ENCODE measurements at places on chromosomes 6 and 20.
A peak's percentile ranks its signal among the peaks of the same experiment; 100 is the strongest.

- no peak for DNase-seq
Observed at GRCh38 chr20:4261333-4262284, 246.3 kb upstream of the RNF24 start.

DNA sequence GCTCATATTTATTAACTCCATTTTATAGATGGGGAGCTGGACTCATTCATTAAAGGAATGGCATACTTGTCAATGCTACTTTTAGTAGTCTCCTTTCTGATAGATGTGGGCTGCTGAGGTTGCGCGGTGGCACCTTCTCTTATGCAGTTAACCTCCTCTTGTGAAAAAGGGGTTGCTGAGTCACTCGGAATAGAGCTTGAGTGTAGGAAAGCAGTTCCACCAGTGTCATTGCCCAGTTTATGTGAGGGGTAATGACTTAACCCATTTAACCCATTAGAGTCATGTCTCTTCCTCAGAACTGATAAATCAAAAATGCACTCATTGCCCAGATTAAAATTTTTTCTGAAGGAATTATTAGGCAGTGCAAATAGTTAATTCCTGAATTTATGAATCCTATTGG lies 6.3 kb downstream of the MAPK14 start:
- peak; percentile 8 for DNase-seq

GRCh38 chr20:43959920-43960227 lies 45.2 kb downstream of the TOX2 start:
- DNase-seq, result no peak

- DNase-seq, result no peak
Observed at GRCh38 chr6:90375681-90376439, 79.2 kb upstream of the BACH2 start.

- no peak for DNase-seq
Observed at GRCh38 chr6:94902974-94903628, 674.2 kb upstream of the MANEA start.

- DNase-seq, result peak; percentile 26
Observed at GRCh38 chr20:36573798-36574365, 485 bp downstream of the TGIF2 start.

DNA sequence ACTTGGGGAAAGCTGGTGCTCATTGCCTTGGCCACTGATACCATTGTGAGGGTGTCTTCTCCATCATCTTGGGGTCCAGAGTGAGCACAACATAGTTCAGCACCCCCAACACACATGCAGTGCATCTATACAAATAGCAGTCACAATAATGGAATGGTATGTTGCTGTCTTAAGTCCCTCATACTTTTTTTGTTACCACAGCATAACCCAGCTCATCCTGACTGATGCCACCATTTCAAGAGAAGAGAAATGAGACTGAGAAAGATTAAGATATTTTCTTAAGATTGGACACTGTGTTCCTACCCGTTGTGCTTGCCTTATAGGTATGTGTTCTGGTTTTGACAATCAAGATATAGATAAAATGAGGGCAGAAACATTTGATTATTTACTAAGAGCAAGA lies 15.6 kb downstream of the CST4 start:
- no peak for DNase-seq

- DNase-seq, result no peak
Observed at GRCh38 chr6:87793315-87793714, 91.3 kb upstream of the AKIRIN2 start.

DNA sequence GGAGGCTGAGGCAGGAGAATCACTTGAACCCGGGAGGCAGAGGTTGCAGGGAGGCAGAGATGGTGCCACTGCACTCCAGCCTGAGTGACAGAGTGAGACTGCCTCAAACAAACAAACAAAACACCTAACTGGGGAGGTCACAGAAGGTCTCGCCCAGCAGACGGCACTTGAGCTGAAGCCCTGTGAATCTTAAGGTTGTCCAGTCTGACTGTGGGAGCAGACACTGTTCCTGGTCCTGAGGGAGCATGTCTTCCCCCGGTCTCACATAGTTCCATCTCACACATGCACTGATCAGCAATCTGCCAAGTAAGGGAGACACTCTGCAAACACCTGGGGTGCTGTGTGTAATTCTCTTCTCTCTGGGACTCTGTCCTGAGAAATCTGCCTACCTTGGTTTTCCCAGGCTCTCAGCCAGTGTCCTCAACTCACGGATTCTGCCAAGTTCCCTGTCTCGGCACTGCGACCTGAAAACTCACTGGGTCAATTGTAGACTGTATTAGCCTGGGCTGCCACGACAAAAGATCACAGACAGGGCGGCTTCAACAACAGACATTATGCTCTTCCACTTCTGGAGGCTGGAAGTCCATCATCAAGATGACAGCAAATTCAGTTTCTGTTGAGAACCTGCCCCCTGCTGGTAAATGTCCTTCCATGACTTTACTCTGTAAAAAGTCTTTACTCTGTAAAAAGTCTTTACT lies 94.3 kb downstream of the JPH2 start:
- DNase-seq, result peak; percentile 23

GRCh38 chr6:106126482-106126881 lies 40.3 kb downstream of the PRDM1 start:
- DNase-seq, result no peak

- DNase-seq, result no peak
Observed at GRCh38 chr20:37503256-37503927, 17.7 kb upstream of the NNAT start.

DNA sequence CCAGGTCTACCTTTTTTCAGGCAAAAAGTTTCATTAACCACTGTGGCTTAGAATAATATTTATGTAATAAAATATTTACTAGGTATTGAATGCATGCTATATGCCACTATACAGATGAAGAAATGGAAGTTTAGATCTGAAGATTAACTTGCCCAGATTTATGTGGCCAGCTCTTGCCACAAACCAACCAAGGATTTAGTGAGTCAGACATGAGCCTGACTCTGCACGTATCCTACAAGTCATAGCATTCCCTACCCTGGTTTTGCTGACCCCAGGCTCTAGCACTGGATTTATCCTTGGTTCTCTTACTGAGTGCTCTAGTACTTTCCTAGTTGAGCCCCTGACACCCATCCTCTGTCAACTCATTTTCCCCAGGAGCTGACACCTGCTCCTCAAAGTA lies 75.4 kb downstream of the ANKEF1 start:
- DNase-seq, result no peak

DNA sequence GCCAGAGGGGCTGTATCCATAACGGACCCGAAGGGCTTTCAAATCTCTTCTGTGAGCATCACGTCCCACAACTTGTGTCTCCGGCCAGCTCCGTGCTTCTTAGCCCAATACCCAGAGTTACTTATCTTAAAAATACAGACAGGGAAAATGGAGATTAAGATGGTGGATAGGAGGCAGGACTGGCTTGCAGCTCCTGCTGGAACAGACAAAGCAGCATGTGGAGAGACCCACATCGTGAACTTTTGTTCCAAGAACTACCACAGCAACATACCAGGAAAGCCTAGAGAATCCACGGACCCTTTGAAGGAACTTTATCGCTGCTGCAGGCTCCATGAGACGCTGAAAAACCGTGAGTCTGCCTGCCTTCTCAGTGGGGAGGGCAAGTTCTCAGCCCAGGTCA lies 113.7 kb downstream of the RNASET2 start:
- DNase-seq, result no peak

GRCh38 chr6:163963205-163964120 lies 548.9 kb downstream of the QKI start:
- DNase-seq, result no peak

GRCh38 chr20:34055290-34055689 lies 56.8 kb downstream of the EIF2S2 start:
- DNase-seq, result no peak

DNA sequence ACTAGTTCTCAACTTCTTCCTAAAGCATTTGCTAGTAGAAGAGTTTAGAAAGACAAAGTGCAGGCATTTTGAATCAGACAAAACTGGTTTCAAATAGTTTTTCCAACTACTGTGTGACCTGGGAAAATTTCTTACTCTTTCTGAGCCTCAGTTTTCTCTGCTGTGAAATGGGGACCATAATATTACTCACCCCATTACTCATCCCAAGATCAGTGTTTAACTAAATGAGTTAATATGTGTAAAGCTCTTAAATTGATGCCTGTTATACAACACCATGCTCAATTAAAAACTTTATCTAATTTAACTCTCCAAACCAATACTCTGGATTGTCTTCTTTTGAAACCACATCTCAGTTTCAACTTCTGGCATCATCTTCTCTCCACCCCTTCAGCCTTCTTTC lies 87.4 kb downstream of the DNAH8 start:
- no peak for DNase-seq

- no peak for DNase-seq
Observed at GRCh38 chr6:129608886-129609537, 101.0 kb downstream of the ARHGAP18 start.

GRCh38 chr6:108442770-108443520 lies 117.8 kb upstream of the FOXO3 start:
- DNase-seq, result no peak

GRCh38 chr6:72864799-72865198 lies 242.9 kb downstream of the KCNQ5 start:
- DNase-seq, result no peak

DNA sequence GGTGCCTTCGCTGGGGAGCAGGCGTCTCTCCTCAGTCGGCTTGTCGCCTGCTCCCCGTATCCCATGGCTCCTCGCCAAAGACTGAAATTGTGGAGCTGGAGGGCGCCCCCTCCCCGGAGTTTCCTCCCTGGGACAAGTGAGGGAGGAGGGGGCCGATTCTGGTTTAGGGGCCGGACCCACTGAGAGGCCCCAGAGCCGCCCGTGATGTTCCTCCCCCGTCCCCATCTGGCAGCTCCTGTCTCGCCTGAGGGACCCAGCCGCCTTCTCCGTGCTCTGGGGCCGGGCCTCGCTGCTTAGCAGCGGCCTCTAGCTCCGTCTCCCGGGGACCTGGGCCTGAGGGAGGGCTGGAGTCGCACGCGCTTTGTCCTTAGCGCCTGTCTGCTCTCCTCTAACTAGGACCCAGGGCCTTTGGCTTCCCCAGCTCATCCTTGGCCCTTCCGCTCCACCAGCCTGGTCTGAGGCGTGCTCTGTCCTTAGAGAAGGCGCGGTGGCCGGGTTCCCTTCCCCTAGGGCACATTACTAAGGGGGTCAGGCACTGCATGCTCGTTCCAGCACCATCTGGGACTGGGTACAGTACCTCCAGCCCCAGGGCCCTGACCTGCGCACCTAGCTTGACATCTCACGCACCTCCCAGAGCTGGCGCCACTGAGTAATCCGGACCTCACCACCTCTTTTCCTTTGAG lies 29.7 kb downstream of the SLC12A5 start:
- no peak for DNase-seq

DNA sequence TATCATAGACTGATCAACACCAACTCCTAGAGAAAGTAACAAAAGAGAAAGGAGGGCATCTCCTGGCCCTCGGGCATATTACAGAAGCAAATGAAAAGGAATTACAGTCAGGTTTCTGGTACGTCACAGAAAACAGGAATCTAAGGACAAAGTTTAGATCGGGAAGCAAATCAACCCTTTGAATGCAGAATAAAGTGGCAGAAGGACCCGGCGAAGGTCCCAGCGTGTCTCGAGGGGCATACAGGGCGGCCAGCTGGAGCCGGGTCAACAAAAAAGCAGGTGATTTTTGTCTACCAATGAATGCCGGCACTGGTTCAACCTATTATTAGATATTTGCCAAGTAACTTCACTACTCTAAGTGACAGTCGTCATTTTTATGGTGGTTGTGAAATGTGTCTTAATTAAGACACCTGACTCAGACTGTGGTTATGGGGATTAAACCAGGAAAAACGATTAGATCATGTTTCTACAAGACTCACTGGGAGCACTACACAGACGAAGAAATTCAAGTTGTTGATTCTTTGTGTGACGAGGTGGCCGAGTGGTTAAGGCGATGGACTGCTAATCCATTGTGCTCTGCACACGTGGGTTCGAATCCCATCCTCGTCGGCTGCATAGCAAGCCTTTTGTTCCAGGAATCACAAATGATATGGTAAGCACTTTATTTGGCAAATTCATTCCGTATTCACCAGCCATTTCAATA lies 12.4 kb upstream of the ZSCAN9 start:
- DNase-seq, result no peak

DNA sequence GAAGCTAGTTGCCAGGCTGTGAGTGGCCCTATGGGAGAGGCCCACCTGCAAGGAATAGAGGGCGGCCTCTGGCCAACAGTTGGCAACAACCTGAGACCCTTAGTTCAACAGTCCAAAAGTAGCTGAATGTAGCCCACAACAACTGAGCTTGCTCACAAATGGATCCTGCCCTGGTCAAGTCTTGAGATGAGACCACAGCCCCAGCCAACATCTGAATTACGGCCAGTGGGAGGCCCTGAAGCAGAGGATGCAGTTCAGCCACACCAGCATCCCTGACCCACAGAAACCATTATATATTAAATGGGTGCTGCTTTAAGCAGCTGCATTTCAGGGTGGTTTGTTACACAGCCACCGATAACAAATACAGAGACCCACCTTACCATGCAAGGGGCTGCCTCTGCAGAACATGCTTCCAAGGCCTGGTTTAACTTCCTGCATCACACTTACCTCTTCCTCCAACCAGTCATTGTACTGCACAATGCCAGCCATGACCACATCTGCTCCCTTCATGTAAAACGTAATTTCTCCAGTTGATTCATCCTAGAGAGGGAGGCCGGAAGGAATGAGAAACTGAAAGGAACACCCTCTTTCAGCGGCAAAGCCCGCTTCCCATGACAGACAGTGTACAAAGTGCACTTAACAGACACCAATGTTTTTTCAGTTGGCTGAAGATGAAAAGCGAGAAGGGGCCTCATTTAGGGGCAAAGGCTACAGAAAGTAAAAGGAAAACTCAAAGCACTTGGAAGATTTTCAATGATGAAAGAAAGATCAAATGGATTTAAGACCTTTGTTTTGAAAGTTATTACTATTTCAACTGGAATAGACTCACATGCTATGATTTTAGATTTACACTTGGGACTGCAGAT lies 86.2 kb upstream of the NFATC2 start:
- no peak for DNase-seq

DNA sequence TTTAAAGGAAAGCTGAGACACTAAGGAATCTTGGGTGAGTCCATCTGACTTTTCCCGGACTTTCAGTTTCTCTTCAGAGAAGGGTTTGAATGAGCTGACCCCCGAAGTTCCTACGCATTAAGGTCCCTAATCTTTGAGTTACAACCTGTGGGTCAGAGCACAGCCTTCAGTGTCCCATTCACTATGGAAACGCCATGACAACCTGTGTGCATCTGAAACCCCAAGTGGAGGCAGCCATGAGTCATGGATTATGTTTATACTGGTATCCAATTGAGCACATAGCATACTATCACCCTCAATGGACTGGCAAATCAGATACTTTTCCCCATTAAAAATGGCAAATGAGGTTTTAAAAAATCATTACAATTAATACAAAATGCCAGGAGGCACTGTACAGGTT lies 11.4 kb downstream of the MYLK4 start:
- DNase-seq, result no peak

All from activated CD4-positive, alpha-beta T cell treated with anti-CD3 and anti-CD28 coated beads, Interleukin-2, amount 50 U/mL, for 1 hour (primary cell).